NB4 (cell line): ENCODE measurements at places on chromosomes 1 and 21.

GRCh38 chr1:5312293-5312674, 657.9 kb downstream of the AJAP1 start:
- DNase-seq = no peak

DNA sequence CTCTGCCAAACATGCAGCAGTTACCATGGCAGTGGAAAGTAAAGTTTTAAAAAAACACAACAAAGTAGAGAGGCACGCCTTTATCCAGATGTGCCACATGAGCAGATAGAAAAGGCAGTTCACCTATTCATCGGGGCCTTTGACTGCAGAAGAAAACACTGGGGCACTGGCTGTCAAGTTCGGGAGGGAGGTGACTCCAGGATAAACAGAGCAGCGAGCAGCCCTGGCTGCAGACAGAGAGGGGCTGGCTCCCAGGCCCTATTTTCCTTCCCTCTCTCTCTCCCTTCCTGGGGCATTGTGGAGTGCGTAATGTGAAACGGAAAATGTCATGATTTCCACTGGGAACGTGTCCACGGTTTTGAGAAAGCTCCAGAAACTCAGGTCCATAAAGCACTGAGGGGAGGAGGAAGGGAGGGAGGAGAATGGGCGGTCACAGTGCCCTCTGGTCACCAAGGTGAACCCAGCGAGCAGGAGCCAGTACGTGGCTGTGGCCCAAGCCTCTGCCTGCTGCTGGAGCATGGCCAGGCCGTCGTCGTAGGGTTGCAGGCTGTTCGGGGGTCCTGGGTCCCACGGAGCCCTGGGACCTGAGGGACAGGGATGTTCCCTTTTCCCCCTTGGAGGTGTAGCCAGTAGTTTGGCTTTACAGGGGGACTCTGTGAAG, 114.7 kb upstream of the IRF2BP2 start:
- no peak for DNase-seq

DNA sequence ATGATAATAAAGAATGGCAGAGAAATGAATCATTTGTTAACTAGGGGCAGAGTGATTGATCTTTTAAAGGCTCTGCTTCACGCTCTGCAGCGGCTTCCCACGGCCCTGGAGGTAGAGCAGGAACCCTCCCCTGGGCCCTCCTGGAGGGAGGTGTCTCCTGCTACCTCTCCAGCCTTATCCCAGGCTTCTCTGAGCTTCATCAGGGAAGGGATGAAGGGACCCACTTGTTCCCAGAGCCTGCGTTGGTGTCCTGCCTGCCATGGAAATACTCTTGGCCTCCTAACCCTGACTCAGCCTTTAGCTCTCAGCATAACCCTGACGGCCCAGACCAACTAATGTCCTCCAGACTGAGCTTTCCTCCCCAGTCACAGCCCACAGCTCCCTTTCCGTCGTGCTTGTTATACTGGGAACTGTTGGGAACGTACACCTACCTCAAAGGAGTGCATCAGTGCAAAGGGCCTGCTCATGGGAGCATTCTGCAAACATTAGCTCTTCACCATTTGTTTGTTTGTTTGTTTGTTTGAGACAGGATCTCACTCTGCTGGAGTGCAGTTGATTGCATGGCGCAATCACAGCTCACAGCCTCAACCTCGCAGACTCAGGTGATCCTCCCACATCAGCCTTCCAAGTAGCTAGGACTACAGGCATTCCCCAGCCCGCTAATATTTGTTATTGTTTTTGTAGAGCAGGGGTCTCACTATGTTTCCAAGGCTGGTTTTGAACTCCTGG, 17.4 kb upstream of the HNRNPU start:
- no peak for DNase-seq

- no peak for DNase-seq
These were observed 109.0 kb downstream of the KCNH1 start for GRCh38 chr1:211024901-211025300.

DNA sequence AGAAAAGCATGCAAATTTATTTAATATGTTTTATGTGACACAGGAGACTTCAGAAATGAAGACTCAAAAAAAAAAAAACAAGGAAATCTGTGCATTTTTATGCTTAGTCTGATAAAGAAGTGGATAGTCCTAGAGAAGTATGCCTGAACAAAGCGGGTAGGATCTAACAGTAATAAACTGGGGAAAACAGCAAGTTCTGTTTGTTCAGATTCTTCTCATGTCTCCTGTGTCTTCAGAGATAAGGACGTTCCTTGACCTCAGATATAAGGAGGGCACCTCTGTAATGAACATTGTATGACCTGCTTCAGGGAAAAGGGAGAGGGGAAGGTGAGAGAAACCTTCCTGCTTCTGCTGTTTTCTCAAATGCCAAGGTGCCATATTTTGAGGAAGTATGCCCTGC, 67.7 kb upstream of the TNFSF18 start:
- no peak for DNase-seq

- no peak for DNase-seq
These were observed 806 bp downstream of the DDOST start for GRCh38 chr1:20660363-20660762.

GRCh38 chr1:184870319-184870718, 104.0 kb downstream of the NIBAN1 start:
- DNase-seq = no peak

GRCh38 chr1:163174524-163175437, 27.9 kb downstream of the RGS5 start:
- DNase-seq = peak; percentile 53

DNA sequence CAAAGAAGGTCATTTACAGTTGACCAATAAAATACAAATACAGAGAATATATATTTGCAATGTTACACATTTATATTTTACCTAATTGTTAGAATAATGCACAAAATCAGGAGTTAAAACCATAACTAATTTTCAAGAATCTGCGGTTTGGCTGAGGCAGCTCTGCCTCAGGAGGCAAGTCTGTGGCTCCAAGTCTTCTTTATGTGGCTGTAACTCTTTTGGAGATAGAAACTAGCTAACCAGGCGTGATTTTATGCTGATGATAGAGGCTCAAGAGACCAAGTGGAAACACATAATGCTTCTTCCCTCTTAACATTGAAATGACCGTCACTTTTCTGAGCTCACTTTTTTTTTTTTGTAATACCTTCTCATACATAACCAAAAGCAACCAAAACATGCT, 744.7 kb upstream of the CXADR start:
- DNase-seq = no peak

DNA sequence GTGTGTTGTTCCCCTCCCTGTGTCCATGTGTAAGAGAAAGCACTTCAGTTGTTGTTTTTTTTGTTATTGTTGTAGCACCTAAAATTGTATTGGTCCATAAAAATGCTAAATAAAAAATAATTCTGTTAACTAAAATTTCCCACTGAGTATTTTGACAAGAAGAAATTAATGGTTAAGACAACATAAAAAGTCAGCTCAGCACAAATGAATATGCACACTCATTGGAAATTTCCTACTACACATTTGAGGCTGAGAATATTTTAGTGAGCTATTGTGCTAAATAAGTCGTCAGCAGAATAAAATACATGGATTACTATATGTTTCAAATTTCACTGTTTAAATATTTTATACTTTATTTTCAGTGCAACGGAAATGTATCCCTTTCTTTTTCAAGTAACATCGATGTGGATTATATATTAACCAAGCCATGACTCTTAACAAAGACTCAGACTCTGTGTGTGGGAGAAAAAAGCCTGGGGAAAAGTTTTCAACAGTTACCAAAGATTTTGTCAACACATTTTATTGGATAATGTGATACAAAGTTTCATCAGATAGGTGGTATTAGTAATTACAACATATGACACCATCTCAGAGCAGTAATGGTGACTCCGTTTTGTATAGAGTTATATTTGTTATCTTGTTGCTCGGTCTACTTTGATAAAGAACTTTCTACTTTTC, 63.4 kb downstream of the LYPLAL1 start:
- DNase-seq = no peak

- DNase-seq = no peak
These were observed 43.4 kb downstream of the KCNJ15 start for GRCh38 chr21:38300141-38300578.

- peak; percentile 99 for DNase-seq
These were observed 2.9 kb downstream of the GFI1 start for GRCh38 chr1:92483610-92484471.

DNA sequence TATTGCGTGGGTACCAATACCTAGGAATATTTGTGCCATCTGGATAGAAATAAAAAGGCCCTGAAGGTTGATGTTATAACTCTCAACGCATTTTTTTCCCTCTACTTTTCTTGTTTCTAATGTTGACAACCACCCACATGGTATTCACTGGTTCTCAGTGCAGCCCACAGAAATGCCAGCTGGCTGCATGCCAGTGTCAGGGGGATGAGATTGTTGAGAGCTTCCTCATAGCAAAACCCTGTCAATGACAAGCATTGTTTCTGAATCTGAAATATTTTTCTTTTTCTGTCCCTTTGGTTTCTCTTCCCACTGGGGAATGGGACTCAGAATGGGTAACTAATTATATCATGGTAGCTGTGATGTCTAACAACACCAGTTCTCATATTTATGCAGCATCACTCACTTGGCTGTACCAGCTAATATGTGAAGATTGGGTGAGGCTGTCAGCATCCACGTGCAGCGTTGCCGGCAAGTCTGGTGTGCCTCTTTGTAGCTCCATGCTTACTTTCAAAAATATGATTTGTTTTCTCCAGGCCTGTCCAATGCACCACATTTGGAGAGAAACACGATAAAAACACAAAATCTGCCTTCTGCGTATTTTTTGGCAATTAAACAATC, 284.6 kb downstream of the PTBP2 start:
- DNase-seq = no peak

DNA sequence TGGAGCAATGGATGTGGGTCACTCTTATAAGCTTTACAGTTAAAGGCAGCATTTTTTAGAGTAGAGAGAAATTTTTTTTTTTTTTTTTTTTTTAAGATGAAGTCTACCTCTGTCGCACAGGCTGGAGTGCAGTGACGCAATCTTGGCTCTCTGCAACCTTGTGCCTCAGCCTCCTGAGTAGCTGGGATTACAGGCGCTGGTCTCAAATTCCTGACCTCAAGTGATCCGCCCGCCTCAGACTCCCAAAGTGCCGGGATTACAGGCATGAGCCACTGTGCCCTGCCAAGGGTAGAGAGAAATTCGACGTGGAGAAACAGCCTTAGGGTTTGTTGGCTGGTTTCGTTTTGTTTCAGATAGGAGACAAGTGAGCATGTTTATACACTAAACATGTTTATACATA, 594.2 kb upstream of the ADAMTS5 start:
- no peak for DNase-seq

GRCh38 chr1:156200044-156200443, 6.1 kb downstream of the SLC25A44 start:
- DNase-seq = no peak

GRCh38 chr1:220269036-220269435, 3.2 kb downstream of the RAB3GAP2 start:
- DNase-seq = no peak

DNA sequence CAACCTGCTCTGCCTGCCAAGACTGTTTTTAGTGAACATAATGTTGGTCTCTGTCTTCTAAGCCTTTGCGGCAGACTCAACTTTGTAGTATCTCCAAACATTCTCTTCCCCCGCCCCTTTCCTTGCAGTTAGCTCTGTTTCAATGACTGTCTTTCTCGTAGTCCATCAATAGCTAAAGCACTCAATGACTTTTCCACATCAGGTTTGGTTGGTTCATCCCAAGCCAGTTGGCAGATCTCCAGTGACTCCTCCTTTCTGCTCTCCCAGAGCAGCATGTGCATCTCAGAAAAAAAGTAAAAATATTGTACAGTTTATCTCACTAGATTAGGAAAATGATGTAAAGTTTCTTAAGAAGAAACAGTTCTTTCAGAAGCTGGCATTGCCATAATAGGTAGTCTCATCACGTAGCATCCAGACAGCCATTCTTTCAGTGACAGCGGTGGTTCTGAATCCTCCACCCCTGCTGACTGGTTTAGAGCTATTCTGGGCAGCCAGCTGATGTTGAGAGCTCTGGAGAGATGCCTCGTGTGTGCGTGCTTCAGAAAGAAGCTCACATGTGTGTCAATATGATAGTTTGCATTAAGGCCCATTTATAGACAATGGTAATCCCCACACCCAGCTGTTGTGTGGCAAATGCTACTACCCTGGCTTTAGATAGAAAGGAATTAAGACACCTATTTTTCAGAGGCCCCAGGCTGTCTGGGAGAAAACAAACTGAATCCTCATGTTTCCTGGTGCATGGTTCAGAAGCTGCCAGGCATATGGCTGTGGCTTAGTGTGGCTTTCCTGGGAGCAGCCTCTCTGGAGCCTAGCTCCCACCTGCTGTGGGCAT, 53.2 kb downstream of the CNN3 start:
- DNase-seq = no peak

DNA sequence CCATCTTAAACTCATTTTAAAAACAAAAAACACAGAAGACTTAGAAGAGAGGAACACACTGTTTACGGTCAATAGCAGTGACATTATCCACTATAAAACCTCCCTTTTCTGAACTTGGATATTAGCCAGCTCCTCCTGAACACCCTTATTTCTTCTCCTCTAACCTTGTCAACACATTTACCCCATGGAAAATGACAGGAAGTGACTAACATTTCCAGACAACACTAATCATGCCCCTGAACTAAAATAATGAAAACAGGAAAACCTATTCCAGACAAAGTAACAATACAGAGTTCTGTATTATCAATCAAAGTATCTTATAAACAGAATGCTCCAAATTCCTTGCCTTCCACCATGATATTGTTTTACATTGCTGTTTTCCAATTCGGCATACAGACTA, 45.3 kb downstream of the PALMD start:
- DNase-seq = no peak

DNA sequence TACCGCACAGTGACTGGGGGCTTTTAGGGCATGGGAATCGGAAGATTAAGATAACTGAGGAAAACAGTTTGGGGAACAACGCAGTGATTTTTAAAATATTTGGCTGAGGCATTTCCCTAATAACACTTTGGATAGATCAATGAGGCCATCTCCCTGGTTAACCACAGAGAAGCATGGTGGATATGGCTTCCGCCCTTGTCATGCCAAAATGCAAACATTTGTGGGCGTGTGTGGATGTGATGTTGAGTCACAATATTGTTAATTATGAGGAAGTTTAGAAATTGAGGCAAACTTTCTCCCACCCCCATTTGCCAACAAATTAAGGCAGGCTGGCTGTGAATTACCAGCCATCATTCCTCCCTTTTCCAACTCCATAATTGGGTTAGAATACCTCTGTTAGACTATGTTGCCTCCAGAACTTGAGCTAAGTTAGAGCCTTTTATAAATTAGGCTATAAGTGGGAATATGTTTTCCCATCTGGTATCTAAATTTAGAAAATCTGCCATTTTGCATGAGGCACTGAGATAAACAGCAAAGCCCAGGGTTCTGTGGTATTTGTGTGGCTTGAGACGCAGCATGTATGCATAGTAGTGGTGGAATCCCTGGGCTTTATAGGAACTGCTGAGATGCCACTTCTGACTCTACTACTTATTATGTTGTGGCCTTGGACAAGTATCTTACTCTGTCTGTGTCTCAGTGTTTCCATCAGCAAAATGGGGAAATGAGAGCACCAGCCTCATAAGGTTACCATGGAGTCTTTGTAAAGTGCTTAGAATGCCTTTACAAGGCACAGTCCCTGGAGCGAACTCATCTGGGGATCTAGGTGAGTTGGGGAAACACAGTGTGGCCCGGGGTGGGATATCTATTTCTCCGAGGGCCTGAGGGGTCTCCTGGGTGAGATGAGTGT, 154.6 kb downstream of the C1orf94 start:
- no peak for DNase-seq
